ENCODE measurements at places on chromosomes 6 and 20. TPM values are rescaled to one million over a fixed set of nuclear protein-coding genes. Genes with fewer than 3 reads are reported as not detected.

Gene OR12D3
- total RNA-seq = not detected

Gene PTPRT
- 0.10 TPM for total RNA-seq

Gene LST1
- total RNA-seq = 1.7 TPM

DNA sequence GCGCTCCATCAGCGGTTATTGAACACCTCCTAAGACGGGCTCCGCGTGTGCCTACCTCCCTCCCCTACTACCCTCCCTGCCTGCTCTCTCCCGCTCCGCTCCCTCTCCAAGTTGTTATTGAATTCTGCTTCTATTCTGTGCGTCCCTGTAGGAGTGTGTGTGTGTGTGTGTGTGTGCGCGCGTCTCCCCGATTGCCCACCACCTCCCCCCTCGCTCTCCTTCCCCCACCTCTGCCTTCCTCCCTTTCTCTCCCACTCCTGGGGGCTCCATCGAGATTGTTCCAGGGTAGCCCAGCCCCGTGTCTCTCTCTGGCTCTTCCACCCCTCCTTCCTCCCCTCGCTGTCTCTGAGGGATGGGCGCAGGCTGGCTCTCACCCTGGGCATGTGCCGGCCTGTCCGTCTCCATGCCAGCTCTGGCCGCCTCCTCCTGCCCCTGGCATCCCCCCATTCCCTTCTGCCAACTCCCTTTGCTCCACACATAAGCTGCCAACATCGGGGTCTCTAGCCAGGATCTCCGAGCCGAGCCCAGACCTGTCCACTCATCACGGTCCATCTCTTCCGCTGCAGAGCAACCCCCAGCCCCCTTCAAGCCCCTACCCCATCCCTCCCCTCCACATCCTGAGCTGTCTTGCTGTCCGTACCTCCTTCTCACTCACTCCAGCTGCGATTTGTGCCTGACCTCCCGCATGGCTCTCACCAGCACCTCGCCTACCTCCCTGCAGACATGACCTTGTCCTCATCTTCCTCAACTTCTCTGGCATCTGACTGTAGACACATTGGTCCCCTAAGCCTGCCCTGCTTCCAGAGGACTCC is 68.5 kb downstream of the SRC start:
- DNase-seq = no peak

Gene TNNC2
- not detected for total RNA-seq

Gene KCNK15
- total RNA-seq = not detected

Gene PDCD2
- total RNA-seq = 69.4 TPM

Gene ENPP5
- 4.8 TPM for total RNA-seq

Gene ERVFRD-1
- total RNA-seq = not detected

- peak; percentile 63 for DNase-seq
These were observed 44.1 kb downstream of the DPPA5 start for GRCh38 chr6:73309785-73310502.

Gene ADGRF4
- not detected for total RNA-seq

Gene ZNF318
- total RNA-seq = 26.7 TPM

DNA sequence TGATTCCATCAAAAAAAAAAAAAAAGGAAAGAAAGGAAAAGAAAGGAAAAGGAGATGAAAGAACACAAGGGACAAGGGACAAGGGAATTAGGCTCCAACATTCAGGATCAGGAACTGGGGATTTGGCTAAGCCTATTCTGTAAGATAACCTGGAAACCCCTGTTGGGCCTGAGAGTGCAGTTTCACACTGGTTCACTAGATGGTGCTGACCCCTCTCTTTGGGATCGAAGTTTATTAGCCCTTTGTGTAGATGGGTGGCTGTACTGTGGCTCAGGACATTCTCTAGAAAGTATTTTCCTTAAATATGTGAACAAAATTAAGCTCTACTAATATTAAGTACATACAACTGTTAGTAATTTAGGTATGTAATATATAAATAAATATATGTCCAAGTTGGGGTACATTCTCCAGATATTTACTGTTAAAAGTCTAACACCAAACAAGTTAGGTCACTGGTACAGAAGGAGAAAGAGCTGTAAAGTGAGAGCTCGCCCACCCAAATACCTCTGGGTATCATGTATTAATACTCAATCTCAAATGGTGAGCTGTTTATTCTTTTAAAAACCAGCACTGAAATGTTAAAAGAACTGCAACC is 6.3 kb downstream of the OR2A4 start:
- DNase-seq = peak; percentile 70

GRCh38 chr6:91575032-91575431 is 988.2 kb upstream of the MAP3K7 start:
- no peak for DNase-seq

Gene LHFPL5
- not detected for total RNA-seq

Gene TNXB
- 7.5 TPM for total RNA-seq

- DNase-seq = no peak
These were observed 134.7 kb upstream of the EPHA7 start for GRCh38 chr6:93554018-93554417.

DNA sequence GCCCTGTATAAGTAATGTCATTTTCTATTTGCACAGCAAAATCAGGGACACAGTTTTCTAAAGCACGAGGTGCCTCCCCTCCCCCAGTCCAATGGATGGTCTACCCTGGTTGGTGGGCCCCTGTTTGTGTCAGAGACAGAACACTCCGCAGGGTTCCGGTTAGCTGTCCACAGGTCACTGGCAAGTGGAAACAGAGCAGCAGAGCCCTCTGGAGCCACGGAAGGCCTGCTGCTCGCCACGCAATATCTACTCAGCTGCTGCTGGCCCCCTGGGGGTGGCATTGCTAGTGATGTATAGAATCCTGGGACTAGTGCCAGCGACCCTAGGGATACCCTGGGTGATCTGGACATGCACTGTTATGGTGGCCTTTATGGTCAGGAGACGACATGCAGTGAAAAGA is 50.4 kb downstream of the RIN2 start:
- DNase-seq = no peak

Gene SIRPA
- total RNA-seq = 132 TPM

GRCh38 chr6:113365191-113365590 is 492.0 kb upstream of the MARCKS start:
- DNase-seq = no peak

Gene WFDC10B
- total RNA-seq = not detected

Gene CD109
- total RNA-seq = 60.2 TPM

- no peak for DNase-seq
These were observed 118.6 kb upstream of the CCDC28A start for GRCh38 chr6:138654715-138655634.

DNA sequence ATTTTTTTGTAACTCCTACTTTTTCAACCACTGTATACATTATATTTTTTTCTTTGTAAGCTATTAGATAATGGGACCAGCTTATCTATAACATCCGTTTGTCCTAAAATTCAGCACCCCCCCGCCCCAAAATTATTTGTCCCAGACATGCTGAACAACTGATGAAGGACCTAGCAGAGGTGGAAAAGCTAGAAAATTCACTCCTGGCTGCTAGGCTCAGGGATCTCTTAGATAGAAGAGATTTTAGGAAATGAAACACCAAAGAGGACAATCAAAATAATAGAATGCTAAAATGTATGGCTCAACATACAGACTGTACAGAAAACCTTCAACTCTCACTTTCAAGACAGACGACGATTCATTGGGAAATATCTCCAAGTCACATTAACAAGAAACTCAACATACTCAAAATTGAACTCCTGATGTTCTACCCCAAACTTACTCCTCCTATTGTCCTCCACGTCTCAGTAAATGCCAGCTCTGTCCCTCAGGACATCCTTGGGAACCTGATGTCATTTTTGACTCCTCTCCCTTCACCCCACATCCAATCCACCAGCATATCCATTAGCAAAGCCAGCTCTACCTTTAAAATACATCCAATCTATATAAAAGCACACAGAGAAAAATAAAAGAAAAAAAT is 4.7 kb downstream of the SOD2 start:
- DNase-seq = no peak

Gene PACRG
- total RNA-seq = 1.1 TPM

DNA sequence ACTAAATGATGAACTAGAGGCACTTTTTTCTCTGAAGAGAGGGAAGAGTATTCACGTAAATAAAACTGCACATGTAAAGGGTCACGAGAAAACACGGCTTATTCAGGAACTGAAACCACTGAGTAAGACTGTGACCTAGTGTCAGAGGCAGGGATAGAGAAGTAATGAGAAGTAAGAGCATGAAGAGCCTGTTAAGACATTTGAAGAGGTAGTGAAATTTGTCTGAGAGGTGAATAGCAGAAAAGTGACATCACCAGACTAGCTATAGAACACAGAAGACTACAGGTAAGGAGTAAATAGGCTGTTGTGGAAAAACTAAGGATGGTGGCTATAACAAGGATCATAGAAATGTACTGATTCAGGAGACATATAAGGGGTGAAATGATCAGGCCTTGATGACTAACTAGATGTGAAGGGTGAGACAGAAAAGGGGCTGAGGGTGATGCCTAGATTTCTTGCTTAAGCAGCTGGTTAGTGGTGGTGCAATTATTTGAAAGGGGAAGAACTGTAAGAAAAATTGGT is 76.8 kb downstream of the REV3L start:
- no peak for DNase-seq

- DNase-seq = no peak
These were observed 15.3 kb upstream of the RGS17 start for GRCh38 chr6:153146413-153146812.

Gene CRISP2
- not detected for total RNA-seq

- no peak for DNase-seq
These were observed 157.9 kb downstream of the OGFRL1 start for GRCh38 chr6:71446470-71446869.

DNA sequence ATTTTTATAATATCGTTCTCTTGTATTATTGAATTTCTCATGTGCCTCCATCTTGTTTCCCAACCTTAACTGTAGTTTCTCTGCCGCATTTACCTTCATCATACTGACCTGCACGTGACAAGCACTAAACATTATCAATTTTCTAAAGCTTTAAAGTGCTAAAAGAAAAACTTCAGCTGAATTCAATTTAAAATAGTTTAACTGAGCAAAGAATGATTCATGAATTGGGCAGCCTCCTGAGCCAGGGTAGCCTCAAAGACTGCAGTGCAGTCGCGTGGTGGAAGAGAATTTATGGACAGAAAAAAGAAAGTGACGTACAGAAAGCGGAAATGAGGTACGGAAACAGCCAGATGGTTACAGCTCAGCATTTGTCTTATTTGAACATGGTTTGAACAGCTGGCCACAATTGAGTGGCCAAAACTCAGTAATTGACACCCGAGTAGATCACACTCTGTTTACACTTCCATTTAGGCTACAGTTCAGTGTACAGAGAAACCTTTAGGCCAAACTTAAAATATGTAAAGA is 4.2 kb upstream of the ZDHHC14 start:
- DNase-seq = no peak

Gene FOXF2
- not detected for total RNA-seq

DNA sequence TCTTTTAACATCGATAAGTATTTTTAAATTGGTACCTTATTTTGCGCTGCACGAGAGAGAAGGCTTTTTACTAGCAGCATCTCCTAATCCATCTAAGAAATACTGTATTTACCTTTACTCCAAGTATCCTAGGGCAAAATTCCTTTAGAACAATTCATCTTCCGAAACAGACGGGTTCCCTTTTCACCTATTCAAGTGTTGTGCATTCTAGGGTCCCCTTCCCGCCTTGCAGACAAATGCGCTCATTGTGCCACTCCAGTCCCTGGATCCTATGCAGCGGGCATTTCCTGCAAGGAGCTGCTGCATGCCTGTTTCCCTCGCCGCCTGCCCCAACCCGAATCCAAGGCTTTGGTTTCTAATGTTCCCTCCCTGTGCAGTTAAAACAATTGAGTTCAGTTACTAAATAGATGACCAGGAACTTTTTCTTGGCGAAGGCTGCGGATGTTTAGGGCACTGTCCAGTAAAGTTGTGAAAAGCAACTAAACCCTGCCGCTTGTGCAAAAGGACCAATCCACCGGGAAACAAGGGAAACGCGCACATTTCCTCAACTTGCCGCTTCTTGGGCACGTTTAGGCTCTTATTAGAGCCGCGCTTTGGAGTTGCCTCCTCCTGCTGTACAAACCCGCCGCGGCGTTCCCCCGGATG is 556 bp upstream of the SCAF8 start:
- peak; percentile 47 for DNase-seq

DNA sequence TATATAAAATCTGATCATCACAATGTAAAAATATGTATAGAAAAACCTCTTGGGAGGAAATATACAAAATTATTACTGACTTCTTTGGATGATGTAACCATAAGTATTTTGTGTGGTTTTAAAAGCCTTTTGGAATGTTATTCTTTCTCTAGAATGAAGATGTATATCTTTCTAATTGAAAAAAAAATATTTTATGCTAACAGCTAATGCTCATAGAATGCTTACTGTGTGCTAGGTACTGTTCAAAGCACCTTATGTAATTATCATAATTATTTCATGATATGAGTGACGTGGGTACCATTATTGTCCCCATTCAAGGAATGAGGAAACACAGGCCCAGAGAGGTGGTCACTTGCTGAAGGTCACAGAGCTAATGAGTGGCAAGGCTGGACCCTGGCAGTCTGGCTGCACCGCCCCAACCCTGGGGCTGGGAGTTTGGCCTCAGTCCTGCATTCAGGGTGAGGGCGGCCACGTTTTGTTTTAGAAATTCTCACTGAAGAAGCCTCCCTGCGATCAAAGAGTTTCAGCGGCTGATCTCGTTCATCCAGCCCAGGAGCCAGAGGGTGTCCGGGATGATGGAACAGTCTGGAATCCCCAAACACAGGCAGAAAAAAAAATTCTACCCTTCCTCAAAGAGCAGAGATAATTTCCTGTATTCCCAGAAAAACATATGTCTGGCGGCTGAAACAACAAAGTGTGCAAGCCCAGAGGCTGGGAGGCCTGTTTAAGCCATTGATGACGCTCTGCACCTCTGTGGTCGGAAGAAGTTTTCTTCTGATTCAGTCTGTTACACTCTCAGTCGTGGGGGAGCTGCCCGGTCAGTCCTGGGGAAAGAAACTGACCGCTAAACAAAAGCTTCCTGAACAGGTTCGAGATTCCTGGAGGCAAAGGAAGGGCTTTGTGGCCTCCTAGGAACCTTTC is 37.3 kb downstream of the TFEB start:
- DNase-seq = peak; percentile 45

GRCh38 chr20:48686238-48687116 is 141.3 kb downstream of the PREX1 start:
- no peak for DNase-seq

Gene STX11
- total RNA-seq = not detected

Gene FAM209B
- total RNA-seq = 0.56 TPM

Gene EFCAB8
- 1.1 TPM for total RNA-seq

Gene BPI
- not detected for total RNA-seq

DNA sequence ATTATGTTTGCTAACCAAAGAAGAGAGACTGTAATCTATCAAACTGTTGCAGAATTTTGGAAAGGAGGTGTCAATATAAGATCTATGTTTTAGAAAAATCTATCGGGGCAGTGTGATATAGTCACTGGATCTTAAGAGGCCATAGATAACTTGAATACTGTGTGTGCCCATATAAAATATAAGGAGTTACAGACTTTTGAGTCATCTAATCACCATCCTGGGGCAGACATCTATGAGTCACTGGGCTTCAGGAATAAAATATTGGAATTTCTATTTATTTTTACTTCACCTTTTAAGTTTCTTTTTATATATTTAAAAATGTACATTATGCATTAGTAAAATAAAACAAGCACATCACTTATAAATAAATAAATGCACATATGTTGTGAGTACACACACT is 509.3 kb upstream of the MAN1A1 start:
- no peak for DNase-seq

- DNase-seq = no peak
These were observed 30.5 kb upstream of the SIRPD start for GRCh38 chr20:1587781-1588532.

Gene ZSCAN9
- total RNA-seq = 17.5 TPM

Gene CDSN
- not detected for total RNA-seq
